Right cardiac atrium (tissue), 5 donors: ENCODE measurements at places on chromosomes 3 and 15. TPM values are rescaled to one million over a fixed set of nuclear protein-coding genes. Genes with fewer than 3 reads are reported as not detected.

DNA sequence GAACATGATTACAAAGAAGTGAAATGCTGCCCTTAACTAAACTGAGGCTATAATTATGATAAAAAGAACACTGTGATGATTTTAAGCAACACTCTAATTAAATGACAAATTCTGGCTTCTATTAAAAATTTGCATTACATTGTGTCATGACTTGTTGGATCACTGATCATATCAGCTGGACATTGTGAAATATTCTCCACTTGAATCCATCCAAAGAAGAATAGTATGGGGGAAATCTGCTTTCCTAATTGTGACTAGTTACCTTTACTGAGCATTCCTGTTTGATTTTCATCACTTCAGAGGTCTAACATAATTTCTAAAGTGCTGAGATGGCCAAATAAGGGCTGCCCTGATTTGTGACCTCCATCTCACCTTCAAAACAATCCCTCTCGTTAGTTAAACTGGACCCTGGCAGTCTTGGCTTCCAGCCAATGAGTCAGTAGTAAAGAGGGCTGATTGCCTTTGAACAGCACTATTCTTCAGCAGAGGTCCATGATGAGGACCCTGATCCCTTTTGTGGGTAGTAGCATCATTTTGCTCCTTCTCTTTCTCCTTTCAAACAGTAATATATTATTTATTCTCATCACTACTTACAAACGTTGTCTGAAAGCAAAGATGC is 53.5 kb upstream of the LEKR1 start:
- DNase-seq: no peak

The NRROS gene
- polyA plus RNA-seq: 2.2 TPM

The ACKR4 gene
- 7.2 TPM for polyA plus RNA-seq

DNA sequence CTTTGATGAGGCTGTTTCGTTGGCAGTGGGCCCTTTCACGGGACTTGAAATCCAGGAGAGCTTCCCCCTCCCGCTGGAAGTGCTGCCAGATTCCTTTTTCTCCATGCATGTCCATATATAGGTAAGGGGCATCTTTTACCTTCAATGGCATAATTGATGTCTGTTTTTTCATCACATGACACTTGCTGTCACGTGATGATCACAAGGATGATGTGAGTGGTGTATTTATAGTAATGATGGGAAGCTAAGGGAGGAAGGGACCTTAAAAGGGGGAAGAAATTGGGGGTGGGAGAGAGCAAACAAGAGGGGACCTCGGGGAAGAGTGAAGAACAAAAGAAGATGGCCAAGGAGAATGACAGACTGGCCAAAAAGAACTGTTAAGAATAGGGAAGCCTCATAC is 11.3 kb upstream of the SUSD5 start:
- DNase-seq: no peak

The AGTR1 gene
- 23.7 TPM for polyA plus RNA-seq

The ZSCAN29 gene
- polyA plus RNA-seq: 4.7 TPM

DNA sequence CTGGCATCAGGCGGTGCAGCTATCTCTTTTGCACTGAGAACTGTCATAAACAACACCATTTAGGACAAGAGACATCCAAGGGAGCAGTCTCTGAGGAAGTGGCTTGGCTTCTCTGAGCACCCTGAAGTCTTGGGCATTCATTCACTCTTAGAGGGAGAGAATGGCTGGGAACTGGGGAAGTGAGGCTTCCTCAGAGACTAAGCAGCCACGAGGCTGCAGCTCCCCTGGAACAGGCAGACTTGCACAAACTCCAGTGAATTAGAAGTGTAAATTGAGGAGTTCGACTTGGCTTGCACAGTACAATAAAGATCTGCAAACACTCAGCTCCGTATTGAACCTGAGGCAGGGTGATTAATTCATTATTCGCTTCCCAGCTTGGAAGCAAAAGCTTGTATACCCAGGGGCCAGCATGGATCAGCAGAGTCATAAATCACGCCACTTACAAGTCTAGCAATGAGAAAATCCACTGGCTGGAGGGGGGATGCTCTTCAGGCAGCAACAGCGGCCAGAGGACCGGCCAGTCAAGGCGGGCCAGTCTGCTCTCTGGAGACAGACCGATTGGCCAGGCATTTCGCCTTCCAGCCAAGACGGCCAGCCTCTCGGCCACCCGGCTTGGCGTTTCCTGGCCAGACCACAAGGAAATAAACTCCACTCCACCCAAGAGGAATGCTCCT is 118.8 kb upstream of the ADPGK start:
- DNase-seq: peak; percentile 84

DNA sequence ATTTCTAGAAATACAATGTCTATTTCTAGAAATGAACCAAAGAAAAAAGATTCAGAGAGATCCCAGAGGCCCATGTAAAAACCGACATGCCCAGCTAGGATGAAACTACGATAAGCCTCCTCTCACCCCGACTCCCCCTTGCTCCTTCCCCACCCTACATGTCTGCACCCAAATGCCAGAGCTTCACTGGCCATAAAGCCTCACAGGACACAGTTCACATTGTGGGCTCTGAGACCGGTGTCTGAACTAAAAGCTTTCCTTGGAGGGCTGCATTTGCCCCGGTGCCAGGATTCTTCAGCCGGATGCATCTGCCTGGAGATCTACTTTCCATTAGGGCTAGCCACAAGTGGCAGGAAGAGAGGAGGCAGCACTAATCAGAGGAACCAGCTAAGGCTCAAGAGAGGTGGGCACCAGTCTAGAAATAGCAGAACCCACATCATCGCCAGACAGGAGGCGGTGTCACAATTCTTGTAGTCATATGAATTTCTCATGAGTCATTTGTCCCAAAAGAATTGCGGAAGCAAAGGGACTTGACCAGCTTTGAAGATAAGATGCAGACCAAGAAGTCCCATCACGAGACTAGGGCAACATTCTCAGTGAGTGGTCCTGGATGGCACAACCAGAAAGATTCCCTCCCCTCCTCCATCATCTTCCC is 353.6 kb downstream of the NTRK3 start:
- no peak for DNase-seq

DNA sequence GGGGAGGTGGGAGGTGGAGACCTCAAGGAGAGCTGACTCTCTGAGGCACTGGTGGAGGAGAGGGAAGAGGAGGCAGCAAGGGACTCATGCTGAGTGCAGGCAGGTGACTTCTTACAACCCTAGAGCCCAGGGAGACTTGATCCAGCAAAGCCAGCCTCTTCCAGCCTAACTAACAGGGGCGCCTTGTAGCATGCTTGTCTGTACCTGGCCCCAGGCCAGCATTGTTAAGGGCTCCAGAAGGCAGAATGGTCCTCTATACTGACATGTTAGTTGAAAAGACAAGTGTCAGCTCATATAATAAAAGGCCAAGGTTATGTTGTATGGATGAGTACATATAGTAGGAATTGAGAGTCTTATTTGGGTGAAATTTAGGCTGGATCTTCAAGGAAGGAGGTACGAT is 65.4 kb downstream of the CHDH start:
- no peak for DNase-seq

GRCh38 chr3:13322324-13322723 is 97.8 kb downstream of the NUP210 start:
- DNase-seq: no peak

DNA sequence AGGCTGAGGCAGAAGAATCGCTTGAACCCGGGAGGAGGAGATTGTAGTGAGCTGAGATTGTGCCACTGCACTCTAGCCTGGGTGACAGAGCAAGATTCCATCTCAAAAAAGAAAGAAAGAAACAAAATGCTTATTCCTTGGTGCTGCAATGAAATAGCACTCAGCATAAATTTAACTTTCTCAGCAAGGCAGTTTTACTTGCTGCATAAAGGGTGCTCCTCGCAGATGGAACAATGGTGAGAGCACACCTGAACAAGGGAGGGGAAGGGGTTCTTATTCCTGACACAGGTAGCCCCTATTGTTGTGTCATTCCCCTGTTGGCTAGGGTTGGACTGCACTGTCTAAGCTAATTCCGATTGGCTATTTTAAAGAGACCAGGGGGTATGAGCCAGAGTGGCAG is 17.1 kb downstream of the PAK2 start:
- DNase-seq: no peak

GRCh38 chr3:122577409-122578031 is at the start of gene PARP15:
Gene PARP15, plus strand, starts transcription at chr3:122577650. Its CDS starts 18 bp downstream, at chr3:122577668.
- peak; percentile 26 for DNase-seq

The KCNMB2 gene
- 4.6 TPM for polyA plus RNA-seq

The LOXL1 gene
- polyA plus RNA-seq: 29.8 TPM

GRCh38 chr3:197720694-197721093 is 16.0 kb downstream of the RUBCN start:
- no peak for DNase-seq

The GOLGA8A gene
- polyA plus RNA-seq: 22.5 TPM

GRCh38 chr3:35601959-35602358 is 37.4 kb upstream of the ARPP21 start:
- DNase-seq: no peak

DNA sequence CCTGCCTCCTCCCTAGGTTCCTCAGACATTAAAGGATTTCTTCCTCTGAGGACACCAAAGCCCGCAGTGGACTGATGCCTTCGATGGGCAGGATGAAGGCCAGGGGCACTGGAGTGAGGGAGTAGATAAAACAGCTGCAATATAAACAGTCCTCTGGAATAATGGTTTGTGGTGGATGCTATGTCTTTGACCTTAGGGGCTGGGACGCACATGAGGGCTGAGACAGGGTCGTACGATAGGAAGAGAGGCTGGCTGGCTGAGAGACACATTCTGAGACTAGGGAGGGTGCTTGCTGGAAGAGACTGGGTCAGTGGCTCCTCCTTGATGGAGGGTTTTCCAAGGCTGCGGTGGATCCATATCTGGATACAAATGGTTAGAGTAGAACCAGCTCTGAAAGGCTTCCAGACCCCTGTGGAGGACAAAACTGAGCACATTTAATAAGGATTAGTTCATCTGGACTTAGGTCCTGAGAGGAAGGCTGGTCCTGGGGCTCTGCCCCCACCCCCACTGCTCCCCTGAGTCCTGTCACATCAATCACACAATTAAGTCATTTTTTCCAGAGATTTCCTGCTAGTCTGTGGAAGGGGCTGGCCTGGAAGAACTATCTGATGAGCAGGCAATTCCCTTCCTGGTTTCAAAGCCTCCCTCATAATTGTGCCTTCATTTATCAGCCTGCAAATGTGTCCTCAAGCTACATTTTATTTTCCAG is 15.8 kb downstream of the TBC1D21 start:
- no peak for DNase-seq

The LRRIQ4 gene
- polyA plus RNA-seq: not detected

GRCh38 chr3:11626084-11626463 is 17.6 kb downstream of the VGLL4 start:
- no peak for DNase-seq

The TRAT1 gene
- not detected for polyA plus RNA-seq

GRCh38 chr15:70121624-70122302 is 24.0 kb upstream of the TLE3 start:
- peak; percentile 77 for DNase-seq

The SAMD7 gene
- polyA plus RNA-seq: not detected
